ENCODE measurements at places on chromosomes 4 and X. TPM values are rescaled to one million over a fixed set of nuclear protein-coding genes. Genes with fewer than 3 reads are reported as not detected.

Gene SCD5
- 226 TPM for polyA plus RNA-seq

Gene RLIM
- polyA plus RNA-seq: 36.8 TPM

Gene ANXA3
- polyA plus RNA-seq: 0.27 TPM

Gene CXCL8
- polyA plus RNA-seq: not detected

Gene USP26
- polyA plus RNA-seq: not detected

Gene TBC1D8B
- 2.1 TPM for polyA plus RNA-seq

Gene CSN1S1
- not detected for polyA plus RNA-seq

Gene ZNF41
- 9.1 TPM for polyA plus RNA-seq

Gene LRAT
- 0.19 TPM for polyA plus RNA-seq

Gene USP17L24
- polyA plus RNA-seq: not detected

Gene PLXNB3
- polyA plus RNA-seq: 0.76 TPM

Gene RAB33A
- polyA plus RNA-seq: 74.7 TPM

Gene CRLF2
- not detected for polyA plus RNA-seq

Gene PFKFB1
- 0.51 TPM for polyA plus RNA-seq

Gene PNMA6A
- polyA plus RNA-seq: 11.3 TPM

Gene TCEAL6
- polyA plus RNA-seq: not detected

Gene ADGRG2
- 0.05 TPM for polyA plus RNA-seq

Gene TRAPPC2
- 70.0 TPM for polyA plus RNA-seq

Gene NDP
- polyA plus RNA-seq: 34.1 TPM

Gene CASK
- polyA plus RNA-seq: 58.3 TPM

Gene PGAM4
- not detected for polyA plus RNA-seq

Gene SCOC
- 320 TPM for polyA plus RNA-seq

Gene EVC2
- polyA plus RNA-seq: 0.27 TPM

Gene PAGE2
- polyA plus RNA-seq: not detected

Gene STATH
- polyA plus RNA-seq: not detected

Gene SPINK2
- polyA plus RNA-seq: 1.4 TPM

Gene SYP
- polyA plus RNA-seq: 240 TPM

Gene LIN54
- polyA plus RNA-seq: 7.3 TPM

Gene SHROOM3
- polyA plus RNA-seq: 8.0 TPM

Gene STS
- polyA plus RNA-seq: 1.7 TPM

Gene MAGEB10
- polyA plus RNA-seq: not detected

Gene REST
- polyA plus RNA-seq: 2.8 TPM

Gene NPNT
- polyA plus RNA-seq: 2.6 TPM

Gene LRP2BP
- 0.58 TPM for polyA plus RNA-seq

Gene PROM1
- polyA plus RNA-seq: 2.3 TPM

Gene GSX2
- 0.87 TPM for polyA plus RNA-seq

Gene EDA2R
- polyA plus RNA-seq: 6.1 TPM

Gene UBA6
- polyA plus RNA-seq: 126 TPM

Gene HEPH
- polyA plus RNA-seq: 8.7 TPM

Gene GYG2
- polyA plus RNA-seq: 6.3 TPM

Gene SMPX
- polyA plus RNA-seq: not detected

Gene VCX
- not detected for polyA plus RNA-seq

Gene CFAP47
- not detected for polyA plus RNA-seq

Gene GNRHR
- not detected for polyA plus RNA-seq

Gene TXK
- polyA plus RNA-seq: not detected

Measured in neural cell (in vitro differentiated cells).